ENCODE measurements at places on chromosomes 4 and X.

DNA sequence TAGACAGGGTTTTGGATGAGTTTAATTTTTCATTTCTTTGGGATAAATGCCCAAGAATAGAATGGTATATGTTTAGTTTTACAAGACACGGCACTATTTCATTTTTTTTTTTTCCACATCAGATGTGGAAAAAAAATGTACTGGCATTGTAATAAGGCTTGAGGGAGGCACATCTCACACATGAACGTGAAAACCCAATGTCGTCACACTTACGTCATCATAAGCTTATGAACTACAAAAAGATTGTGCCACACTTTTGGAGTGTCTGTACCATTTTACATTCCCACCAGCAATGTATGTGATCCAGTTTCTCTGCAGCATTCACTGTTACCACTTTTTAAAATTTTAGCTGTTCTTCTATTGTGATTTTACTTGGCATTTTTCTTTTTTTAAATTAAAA is 74.2 kb downstream of the TAF1 start:
- DNase-seq: no peak

- DNase-seq: no peak
Observed at GRCh38 chrX:82230013-82230412, 1028.1 kb downstream of the SH3BGRL start.

DNA sequence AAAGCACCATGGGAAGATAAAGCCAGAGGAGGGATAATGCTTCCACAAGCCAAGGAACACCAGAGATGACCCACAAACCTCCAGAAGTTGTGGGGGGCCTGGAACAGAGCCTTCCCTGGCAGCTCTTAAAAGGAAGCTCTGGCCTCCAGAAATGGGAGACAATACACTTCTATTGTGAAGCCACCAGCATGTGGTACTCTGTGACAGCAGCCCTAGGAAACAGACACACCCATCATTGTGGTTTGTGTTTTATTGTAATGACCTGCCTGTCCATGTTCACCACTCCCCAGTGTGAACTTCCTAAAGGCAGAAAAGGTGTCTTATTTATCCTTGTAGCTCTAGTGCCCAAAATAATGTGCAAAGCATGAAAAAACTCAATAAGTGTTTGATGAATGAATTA is 264.1 kb upstream of the GATB start:
- DNase-seq: peak; percentile 68

GRCh38 chr4:76011700-76012387 is 4.5 kb upstream of the CXCL9 start:
- no peak for DNase-seq

GRCh38 chr4:26632916-26633315 is 49.0 kb downstream of the TBC1D19 start:
- no peak for DNase-seq

DNA sequence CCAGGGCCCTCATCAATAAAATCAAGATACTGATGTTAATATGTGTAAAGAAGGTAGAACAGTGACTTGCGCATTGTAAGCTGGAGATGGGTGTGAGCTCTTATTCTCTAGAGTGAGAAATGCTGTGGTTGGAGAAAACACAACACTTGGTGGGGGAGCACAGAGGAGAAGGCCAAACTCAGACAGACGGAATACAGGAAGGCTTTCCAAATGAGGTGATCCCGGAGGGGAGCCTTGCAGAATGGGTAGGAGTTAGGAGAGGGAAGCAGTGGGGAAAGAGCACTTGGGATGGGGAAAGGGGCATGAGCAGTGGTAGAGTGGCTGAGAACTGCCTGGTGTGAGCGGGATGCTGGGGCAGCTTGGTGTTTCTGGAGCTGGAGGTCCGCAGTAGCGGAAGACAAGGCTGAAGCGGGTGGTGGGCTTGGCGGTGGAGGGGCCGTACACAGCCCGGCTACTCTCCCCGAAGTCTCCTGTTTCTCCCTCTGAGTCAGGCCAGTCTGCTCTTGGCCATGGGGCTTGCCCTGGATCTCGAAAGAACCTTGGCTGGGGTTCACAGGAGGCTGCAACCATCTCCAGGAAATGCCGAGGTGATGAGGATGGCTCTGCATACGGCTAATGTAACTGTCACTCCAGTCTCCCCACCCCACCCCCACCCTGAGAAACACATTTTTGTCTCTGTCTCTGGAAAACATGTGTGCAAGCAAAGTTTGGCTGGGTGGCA is 11.3 kb upstream of the PLAC1 start:
- DNase-seq: no peak

DNA sequence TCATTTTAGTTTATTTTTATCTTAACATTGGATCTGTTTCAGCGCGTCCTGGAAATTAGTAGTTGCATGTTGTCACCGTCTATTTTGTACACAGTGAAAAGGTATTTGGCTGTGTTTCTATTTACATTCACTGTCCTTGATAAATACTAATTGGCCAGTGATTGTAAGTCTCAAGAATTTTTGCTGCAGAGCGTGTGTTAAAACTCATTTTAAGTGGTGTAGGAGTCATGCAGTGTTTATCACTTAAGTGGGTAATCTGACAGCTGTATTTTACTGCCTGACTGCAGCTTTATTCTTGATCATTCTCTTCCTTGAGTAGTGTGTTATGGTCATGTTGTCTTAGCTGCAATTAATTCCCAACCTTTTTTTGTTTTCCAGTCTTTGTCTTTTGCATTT is 9.8 kb downstream of the GUCY1A1 start:
- no peak for DNase-seq

DNA sequence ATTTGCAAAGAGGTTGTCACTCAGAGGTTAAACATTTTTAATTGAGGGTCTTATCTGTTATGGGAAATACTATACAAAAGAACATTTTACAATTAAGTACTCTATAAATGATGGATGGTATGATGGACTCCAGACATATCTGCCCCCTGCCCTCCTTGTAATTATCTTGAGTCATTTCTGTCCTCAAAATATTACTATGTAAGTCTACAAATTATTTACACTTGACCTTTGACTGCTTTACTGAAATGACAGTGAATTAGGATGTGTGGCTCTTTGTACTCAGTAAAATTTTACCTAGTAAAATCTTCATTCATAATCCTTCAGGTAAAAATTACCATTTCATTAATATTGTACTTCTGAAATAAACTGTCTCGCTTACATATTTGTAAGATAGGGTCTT is 46.5 kb downstream of the USP9X start:
- DNase-seq: no peak

GRCh38 chrX:23381099-23382087 is 46.7 kb downstream of the PTCHD1 start:
- DNase-seq: no peak

DNA sequence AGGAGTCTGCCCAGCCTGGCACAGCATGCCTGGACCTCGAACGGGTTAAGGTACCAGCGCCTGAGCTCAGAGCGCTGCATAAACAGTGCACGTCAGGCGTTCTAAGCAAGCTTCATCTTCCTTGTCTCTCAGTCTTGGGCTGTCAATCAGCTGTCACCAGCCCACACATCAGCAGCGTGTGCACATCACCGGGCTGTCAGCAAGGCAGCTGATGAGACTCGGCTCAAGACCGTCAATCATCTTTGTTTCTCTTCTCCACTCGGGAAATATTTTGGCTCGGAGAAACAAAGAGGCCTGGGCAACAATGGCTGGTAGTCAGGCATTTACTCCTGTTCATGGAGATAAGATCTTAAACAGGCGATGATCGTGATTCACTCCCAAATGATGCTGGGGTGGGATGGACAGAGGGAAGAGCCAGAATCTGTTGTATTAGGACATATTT is 141.3 kb downstream of the LDB2 start:
- DNase-seq: no peak

DNA sequence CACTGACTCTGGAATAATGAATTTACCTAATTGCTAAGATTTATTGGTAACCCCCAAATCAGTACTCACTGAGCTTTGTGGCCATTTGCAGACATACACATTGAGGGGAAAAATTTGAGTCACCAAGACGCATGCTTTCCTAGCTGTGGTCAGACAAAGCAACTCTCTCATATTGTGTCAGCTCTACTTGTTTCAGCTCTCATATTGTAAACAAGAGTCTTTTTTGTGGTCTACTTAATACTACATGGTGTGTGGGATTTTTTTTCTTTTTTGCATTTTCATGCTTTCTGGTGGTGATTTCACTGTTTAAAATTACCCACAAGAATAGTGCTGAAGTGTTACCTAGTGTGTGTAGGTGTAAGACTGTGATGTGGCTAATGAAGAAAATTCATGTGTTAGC is 428.2 kb upstream of the GALNT7 start:
- DNase-seq: no peak

DNA sequence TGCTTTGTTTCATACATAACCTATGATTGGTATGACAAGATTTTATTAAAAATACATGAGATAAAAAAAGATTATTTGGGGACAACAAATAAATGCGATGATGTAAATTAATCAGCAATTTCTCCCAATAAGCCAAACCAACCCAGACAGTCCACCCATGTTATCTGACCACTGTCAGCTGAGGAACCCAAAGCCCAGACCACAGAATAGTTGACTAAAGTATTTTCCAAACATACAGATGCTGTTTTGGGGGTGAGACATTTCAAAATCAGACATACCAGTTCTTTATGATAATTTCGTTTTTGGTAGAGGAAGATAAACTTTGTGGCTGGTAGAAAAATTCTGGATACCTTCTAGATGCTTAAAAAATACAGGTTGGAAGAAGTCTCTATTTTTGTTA is 650.8 kb upstream of the FAM241A start:
- no peak for DNase-seq

GRCh38 chr4:184934184-184934583 is 84.1 kb upstream of the HELT start:
- no peak for DNase-seq

- no peak for DNase-seq
Observed at GRCh38 chr4:3112609-3113469, 38.4 kb downstream of the HTT start.

DNA sequence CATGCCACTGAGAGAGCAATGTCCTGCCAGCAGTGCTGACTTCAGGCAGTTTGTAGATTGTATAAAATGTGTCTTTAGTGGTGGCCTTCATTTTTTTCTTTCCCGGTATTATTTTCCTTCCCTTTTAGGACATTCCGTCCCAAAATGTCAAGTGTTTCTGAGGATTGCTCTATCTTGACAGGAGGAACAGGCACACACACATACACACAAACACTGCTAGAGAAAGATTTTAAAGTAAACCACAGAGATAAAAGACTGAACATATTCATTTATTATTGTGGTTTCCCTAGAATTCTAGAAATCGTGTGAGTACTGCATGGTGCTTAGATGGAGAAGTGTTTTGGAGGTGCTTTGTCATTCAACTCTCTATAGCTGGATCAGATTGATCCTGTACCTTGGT is 111.9 kb downstream of the GABRB1 start:
- DNase-seq: no peak

DNA sequence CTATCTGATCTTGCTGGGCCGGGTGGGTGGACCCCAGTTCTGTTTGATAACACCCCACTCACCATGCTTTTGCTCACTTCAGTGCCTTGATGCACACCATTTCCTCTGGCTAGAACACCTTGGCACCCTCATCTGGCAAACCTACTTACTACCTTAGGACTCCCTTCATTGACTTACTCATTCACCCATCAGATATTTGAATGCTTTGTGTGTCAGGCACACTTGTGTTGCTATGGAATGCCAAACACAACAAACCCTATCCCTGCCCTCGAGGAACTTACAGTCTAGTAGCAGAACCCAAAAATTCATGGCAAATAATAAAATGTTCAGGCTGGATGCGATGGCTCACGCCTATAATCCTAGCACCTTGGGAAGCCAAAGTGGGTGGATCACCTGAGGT is 13.9 kb downstream of the CCNG2 start:
- DNase-seq: no peak

- no peak for DNase-seq
Observed at GRCh38 chr4:1595789-1596325, 88.3 kb downstream of the FAM53A start.

GRCh38 chr4:165834116-165834515 is 38.9 kb upstream of the TLL1 start:
- no peak for DNase-seq

GRCh38 chr4:74178798-74179197 is 20.9 kb downstream of the MTHFD2L start:
- no peak for DNase-seq

DNA sequence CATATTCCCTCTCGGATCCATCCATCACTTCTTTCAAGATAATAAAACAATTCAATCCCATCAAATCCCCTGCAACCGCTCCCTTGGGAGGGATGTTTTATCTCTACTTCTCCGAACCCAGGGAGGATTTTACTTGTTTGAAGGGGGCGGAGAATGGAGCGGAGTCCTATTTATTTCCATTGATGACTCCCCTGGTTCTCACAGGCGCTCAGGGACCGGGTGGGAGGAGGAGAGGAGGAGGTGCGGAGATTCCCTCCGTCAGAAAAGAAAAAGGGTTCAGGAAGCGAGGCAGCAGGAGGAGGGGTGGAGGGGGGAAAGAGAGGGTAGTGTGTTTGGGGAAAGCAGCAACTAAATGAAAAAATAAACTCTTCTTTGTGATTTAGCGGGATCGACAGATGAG is 2.1 kb downstream of the NDNF start:
- no peak for DNase-seq

GRCh38 chrX:84363663-84364062 is 138.6 kb downstream of the HDX start:
- no peak for DNase-seq

DNA sequence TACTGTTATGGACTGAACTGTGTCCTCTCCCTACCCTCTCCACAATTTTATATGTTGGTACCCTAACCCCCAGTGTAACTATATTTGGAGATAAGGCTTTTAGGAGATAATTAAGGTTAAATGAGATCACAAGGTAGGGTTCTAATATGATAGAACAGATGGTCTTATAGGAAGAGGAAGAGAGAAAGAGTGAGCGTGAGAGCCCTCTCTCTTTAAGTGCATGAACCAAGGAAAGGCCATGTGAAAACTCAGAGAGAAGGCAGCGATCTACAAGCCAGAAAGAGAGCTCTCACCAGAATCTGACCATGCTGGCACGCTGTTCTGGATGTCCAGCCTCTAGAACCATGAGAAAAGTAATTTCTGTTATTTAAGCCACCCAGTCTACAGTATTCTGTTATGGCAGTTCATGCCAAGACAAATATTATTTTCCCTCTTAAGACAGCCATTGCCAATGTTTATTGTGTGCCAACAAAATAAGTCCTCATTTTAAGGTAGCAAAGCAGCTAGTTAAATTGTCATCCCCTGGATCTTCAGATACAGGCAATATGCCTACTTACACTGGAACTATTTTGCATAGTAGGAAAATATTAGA is 336.2 kb downstream of the MID1IP1 start:
- no peak for DNase-seq

GRCh38 chr4:184348311-184349233 is 125.8 kb downstream of the IRF2 start:
- no peak for DNase-seq

GRCh38 chr4:1973661-1974060 is 35.1 kb downstream of the NELFA start:
- no peak for DNase-seq

GRCh38 chrX:8738588-8739189 is 6.8 kb upstream of the ANOS1 start:
- DNase-seq: no peak

GRCh38 chr4:140811429-140811828 is 55.2 kb upstream of the TBC1D9 start:
- no peak for DNase-seq

GRCh38 chr4:87499403-87500091 is 29.6 kb downstream of the SPARCL1 start:
- no peak for DNase-seq

- no peak for DNase-seq
Observed at GRCh38 chrX:130057209-130057608, 53.1 kb downstream of the ELF4 start.

All from T-helper 1 cell (primary cell).